Lower lobe of right lung (tissue), 2 donors: ENCODE measurements at places on chromosomes 7 and 10. TPM values are rescaled to one million over a fixed set of nuclear protein-coding genes. Genes with fewer than 3 reads are reported as not detected.

Gene GRID1
- total RNA-seq, result 2.5 TPM

Gene MRLN
- total RNA-seq, result not detected

Gene NODAL
- total RNA-seq, result not detected

Gene LRRD1
- not detected for total RNA-seq

GRCh38 chr7:30870821-30871518 is 40.7 kb upstream of the AQP1 start:
- no peak for DNase-seq

DNA sequence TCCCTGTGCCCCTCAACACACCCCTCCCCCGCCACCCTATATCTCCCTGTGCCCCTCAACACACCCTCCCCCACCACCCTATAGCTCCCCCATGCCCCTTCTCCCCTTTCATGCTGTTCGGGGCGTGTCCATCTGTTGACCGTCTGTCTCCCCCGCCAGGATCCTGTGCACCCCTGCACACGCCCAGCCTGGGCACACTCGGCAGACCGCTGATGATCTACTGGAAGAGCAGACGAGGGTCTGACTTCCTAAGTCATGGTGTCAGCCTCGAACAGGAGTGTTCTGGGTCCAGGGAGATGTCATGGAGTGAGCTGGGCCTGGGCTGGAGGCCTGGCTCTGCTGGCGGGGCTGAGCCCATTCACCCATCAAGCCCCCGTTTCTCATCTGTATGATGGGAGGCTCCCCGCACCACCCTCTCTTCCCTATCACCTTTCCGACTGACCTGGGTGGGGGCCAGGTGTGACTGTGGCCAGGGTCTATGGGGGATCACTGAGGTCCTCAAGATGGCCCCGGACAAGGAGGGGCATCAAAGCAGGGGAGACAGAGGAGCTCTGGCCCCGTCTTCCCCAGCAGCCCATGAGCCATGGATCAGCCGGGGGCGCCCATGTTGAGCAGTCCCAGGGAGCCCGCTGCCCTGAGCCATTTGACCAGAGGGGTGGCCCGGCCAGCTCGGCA is 48.3 kb downstream of the PDGFA start:
- DNase-seq, result no peak

DNA sequence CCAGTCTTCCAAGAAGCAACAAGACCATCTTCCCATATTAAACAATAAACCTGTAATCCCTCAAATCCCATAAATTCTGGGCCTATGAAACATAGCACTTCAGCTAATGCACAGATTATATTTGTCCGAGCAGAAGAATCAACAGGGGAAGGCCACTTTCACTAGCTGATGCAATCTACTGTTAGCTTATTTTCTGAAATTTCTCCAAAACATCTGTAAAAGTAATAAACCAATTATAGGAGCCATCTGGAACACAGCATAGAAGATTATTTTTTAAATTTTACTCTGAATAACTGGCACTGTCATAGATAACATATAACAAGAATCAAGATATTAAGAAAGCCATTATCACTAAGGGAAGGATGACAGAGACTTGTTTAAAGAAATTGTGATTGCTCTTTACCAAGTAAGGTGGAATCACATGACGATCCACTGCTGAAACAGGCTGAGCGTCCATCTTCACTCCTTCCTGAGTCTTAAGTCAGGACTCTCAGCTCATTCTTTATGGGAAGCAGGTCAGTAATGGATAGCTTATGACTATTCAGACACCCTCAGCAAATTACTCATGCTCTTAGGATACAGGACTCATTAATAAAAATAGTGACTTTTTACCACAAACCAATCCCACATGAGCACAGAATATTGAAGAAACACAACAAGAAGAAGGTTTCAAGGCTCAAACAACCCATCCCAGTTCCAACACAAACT is 719.5 kb downstream of the XPNPEP1 start:
- DNase-seq, result no peak

GRCh38 chr7:24965831-24966708 is 13.9 kb downstream of the OSBPL3 start:
- peak; percentile 60 for DNase-seq

GRCh38 chr7:41085244-41085643 is 617.6 kb downstream of the INHBA start:
- no peak for DNase-seq

- DNase-seq, result peak; percentile 70
These were observed 110.7 kb downstream of the ZNF467 start for GRCh38 chr7:149662591-149663095.

- DNase-seq, result no peak
These were observed 517.4 kb downstream of the CCSER2 start for GRCh38 chr10:84845628-84846261.

DNA sequence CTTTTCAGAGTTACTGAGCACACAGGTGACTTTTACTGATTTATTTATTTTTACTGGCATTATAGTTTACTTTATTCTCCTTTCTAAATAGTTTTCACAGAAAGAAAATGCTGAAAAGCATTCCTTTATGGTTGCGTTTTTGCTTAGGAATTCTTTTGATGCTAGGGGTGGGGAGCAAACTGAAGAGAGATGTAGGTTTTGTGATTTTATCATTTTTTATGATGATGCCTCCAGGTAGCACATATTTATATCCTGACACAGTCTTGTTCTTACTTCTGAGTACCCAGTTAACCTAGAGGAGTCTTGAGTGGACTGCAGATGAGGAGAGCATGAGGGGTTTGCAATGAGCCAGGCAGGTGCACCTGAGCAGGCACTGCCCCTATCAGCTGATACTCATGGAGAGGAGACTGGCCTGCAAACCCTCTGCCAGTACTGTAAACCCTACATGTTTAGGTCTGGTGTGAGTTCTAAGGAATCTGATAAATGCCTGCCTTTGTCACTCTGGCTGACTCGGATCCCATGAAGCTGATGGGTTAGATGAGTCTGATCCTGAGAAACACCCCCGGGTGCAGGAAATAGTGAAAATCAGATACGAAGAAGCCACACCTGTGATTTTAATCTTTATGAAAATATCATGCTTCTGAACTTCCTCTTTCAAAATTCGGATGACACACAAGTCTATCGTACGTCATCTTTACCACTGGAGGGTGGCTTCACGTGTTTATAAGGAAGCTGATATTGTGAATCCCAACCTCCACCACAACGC is 302.9 kb downstream of the WDR37 start:
- no peak for DNase-seq
